ENCODE measurements at places on chromosomes 4 and X.
A peak's percentile ranks its signal among the peaks of the same experiment; 100 is the strongest.

GRCh38 chr4:153038623-153039311, 102.6 kb downstream of the FHDC1 start:
- DNase-seq, result no peak

- peak; percentile 75 for DNase-seq
Measured at GRCh38 chrX:72308566-72309296, 3.0 kb upstream of the CITED1 start.

- peak; percentile 57 for DNase-seq
Measured at GRCh38 chr4:143514497-143514896, 995 bp downstream of the SMARCA5 start.

DNA sequence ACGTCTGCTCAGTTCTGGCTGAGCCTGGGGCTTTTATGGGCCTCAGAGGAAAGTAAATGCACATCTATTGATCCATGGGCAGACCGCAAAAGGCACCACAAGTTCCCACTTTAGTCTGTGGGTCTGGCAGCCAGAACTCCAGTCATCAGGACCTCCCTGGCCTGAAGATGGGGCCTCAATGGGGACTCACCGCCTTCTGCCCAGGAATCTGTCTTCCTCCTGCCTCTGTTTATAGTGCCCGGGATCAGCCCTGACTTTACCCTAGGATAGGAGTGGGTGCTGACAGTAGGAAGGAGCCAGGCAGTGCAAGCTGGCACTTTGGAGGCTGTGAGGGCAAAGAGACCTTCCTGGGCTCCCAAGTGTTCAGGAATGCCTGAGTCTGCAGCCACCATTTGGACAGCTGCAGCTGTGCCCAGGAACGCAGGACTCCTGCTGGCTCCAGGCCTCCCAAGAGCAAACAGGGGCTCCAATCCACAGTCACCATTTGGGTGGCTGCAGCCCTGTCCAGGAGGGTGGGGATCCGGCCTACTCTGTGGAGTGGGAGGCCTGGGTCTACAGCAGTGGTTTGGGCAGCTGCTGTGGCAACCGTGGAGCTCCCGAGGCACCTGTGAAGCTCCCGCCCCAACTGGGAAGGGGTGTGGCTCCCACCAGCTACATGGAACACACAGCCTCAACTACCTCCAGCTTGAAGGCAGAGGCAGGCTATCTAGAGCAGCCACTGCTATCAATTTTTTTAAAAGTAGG, 1440.9 kb upstream of the ADGRL3 start:
- DNase-seq, result no peak

- no peak for DNase-seq
Measured at GRCh38 chr4:8114456-8115202, 44.0 kb downstream of the ABLIM2 start.

GRCh38 chrX:46169808-46170207, 375.4 kb downstream of the ZNF674 start:
- no peak for DNase-seq

DNA sequence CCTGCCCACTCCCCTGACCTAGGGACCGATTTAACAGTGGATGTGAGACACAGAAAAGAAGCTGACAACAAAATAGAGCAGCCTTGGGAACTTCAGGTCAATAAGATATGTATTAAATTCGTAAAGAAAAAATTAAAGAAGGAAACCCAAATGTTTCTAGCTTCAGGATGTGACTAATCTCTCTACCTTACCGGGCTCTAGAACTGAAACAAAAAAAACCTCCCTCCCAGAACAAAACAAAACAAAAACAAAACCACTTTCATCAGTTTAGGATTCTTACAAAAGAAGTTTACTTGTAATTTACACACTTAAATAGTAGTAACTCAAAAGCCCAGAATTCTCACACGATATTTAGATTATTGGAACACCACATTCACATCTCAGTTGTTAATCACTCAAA, 185.8 kb upstream of the RPS6KA3 start:
- DNase-seq, result no peak

GRCh38 chr4:154329268-154329868, 162.2 kb downstream of the DCHS2 start:
- peak; percentile 41 for DNase-seq

DNA sequence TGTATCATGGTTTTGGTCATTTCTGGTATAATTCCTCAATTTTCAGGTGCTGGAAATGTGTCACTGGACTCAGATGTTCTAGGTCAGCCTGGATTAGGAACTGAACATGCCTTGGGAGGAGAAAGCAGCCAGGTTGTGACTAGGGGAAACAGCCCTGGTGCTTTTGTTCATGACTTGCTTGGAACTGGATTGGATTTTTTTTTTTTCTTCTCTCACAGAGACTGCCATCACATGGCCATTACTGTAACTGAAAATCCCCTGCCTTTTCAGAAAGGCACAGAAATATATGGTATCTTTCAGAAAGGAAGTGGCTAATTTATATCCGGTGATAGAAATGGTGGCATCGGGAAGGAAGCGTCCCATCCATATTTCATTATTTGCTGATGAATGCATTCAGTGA, 34.6 kb downstream of the SEPTIN11 start:
- DNase-seq, result no peak

DNA sequence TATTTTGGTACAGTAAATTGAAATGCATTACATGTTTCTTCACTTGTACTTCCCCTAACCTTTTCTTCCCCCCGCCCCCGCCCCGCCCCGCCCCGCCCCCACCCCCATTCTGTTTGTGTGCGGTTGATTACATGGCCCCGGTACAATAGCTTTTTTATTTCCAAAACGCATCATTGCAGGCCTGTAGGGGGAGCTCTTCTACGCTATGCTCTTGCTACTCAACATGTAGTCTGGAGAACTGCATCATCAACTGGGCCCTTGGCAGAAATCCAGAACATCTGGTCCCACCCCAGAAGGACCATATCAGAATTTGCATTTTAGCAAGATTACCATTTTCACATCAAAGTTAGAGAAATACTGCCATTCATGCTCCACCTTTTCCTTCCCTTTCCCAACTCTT, 333.3 kb upstream of the DDX53 start:
- DNase-seq, result peak; percentile 48

All from RKO (cell line).